Fibroblast of skin of right biceps (primary cell): ENCODE measurements at places on chromosomes 3 and 15.

DNA sequence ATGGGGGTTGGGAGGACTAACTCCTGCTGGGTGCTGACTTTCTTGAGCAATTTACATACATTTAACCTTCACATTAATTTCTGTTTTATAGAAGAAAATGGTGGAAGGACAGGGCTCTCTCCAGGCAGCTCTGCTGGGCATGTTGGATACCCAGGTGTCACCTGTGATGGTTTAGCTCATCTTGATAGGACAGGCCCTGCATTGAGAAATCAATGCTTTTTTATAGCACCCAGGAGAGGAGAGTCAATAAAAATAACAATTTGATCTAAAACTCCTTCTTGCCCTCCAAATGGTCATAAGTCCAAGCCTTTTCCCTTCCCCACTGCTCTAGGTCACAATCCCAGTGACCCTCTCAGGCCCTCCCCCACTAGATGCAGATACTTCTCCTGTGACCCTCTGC lies 48.3 kb upstream of the RBP1 start:
- DNase-seq: no peak

DNA sequence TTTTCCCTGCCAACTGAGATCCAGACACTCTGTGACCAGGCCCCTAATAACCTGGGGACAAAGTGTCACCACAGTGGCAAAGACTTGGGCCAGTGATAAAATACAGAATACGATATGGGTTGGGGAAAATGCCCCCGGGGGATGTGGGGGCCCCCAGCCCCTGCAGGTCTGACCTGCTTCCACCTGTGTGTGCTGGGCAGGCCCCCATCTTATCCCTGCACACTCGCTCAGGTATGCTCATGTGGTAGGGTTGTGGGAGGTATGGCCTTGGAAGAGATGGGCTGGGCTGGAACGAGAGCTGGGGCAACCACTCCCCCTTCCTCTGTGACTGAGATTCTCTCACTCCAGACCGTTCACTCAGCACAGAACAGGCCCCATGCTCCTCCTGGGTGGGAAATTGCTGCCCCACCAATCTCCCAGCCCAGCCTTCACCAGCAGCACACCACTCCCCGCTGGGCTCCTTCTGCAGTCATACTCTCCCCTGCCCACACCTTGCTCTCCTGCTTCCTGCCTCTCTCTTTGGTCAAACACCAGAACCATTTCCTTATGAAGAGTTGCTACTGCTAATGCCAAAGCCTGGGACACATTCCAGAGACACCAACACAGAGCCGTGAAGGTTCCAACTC lies 9.6 kb upstream of the CPEB1 start:
- DNase-seq: no peak

GRCh38 chr15:36468746-36469145 lies 110.7 kb upstream of the CDIN1 start:
- peak; percentile 94 for DNase-seq

DNA sequence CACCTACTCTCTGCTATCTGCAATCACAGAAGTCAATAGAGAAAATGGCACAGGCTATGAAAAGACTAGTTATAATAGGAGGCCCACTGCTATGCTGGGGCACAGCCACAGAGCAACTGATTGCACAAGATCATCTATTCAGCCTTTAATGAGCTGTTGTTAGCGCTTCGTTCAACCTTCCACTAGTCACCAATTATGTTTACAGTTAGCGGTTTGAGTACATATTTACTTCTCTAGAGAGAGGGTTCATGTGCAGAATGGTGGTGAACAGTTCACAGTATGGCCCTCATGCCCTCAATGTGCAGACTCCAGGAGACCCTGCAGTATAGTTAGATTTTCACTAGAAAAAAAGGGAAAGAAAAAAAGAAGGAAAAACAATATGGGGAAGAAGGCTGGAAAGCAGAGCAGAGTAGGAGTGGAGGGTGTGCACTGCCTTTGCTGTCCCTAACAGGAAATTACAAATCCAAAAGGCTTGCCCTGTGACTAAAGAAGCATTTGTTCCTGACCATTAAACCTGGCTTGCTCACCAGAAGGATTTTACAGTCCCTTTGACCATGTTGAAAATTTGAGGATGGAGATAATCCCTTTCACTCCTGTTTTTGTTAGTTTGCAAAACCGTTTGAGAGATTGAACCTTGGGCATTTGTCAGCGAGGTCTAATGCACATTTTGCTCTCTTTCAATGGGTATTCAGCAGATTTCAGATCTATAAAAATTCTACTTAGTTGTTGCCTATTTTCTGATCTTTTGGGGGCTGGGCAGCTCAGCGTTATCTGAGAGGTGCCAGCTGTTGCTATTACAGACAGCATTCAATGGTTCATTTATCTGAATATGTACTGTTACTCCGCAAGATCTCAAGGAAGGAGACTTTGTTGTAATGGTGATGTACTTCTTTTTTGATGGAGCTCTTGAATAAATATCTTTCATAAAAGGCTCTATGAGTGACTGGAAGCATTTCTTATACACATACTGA lies 296.1 kb downstream of the LSAMP start:
- DNase-seq: peak; percentile 31

DNA sequence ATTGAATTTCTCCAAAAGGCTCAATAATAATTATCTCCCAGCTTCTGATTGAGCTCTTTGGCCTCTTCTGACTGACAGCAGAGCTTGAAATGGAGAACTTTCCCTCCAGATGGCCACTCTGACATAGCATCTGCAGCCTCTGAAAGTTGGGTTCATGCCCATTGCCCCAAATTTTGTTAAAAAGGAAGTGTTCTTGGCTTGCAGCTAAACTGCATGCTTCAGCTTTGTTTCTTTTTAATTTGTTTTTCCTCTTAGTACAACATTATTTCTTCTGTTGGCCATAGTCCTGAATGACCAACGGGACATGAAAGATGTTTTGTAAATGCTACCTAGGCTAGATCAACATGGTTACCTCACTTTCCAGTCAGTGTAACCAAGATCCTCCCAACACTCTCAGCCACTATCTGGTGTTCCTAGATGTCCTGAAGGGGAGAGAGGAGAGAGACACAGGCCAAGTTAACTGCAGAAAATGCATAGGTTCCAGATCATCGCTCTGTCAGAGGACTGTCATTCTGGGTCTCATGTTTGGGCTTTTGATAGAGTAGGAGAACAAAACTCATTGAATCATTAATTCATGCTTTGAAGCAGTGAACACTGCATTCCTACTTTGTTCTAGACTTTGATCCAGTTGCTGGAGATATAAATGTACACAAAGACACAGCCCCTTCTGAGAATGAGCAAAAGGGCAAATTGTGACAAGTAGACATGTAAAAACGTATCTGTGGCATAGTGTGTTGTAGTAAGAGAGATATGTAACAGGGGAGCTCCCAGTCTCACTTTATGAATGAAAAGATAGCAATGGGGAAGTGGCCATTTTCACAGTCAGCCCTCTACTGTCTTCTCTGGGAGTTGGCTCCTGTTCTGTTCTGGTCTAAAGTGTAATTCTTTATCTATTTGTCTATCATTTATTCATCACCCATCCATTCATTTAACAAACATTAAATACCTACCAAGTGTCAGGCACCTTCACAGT lies 156.2 kb downstream of the ZNF621 start:
- no peak for DNase-seq

DNA sequence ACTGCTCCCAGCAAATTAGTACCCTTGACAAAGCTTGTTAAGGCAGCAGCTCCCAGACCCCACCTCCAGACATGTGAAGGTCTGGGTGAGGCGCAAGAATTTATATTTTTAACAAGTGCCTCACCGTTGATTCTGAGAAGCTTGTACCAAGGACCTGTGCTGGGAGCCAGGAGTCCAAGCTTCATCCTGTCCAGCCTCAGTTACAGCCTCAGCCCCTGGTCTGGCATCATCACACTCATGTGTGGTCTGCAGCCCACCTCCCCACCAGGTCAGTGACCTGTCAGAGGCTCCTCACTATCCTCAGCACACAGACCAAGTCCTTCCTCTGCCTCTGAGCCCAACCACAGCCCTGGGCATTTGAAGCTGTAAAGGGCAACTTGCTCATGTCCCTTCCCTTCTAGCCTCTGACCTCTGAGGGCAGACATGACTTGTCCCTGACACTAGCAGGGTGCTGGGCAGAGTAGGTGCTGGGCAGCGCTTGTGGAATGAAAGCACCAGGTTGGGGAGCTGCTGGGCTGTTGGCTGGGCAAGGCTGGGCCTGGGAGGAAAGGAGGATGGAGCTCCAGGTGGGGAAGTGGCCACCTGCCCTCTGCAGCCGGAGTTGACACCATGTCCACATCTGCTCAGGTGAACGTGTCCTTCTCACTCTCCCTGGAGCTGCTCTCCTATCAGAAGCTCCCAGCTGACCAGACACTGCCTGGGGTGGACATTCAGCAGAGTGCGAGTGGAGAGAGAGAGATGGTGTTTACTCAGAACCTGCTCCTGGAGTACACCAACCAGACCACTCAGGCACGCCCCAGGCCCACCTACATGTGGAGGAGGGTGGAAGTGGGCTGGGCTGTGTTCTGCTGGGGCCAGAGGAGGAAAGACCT lies 16.9 kb downstream of the ACAA1 start:
- no peak for DNase-seq

- DNase-seq: no peak
Observed at GRCh38 chr3:187957165-187957581, 196.8 kb upstream of the LPP start.

- DNase-seq: no peak
Observed at GRCh38 chr3:73101881-73102280, 40.4 kb downstream of the EBLN2 start.

DNA sequence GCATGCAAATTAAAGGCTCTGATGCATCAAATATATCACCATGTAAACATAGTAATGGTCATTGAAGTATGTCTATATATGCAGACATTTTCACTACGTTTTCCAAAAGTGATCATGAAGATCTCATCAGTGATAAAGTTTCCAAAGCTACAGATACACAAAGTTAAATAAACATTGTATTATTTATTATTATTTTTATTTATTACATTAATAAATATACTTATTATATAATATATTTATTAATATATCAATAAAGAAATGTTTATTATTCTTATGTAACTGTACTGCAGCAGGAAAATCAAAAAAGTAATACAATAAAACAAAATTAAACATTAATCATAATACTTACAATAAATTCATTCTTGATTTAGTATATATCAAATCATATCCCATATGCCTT lies 791.2 kb downstream of the GBE1 start:
- no peak for DNase-seq

- peak; percentile 33 for DNase-seq
Observed at GRCh38 chr3:155495387-155495786, 201.9 kb upstream of the STRIT1 start.

DNA sequence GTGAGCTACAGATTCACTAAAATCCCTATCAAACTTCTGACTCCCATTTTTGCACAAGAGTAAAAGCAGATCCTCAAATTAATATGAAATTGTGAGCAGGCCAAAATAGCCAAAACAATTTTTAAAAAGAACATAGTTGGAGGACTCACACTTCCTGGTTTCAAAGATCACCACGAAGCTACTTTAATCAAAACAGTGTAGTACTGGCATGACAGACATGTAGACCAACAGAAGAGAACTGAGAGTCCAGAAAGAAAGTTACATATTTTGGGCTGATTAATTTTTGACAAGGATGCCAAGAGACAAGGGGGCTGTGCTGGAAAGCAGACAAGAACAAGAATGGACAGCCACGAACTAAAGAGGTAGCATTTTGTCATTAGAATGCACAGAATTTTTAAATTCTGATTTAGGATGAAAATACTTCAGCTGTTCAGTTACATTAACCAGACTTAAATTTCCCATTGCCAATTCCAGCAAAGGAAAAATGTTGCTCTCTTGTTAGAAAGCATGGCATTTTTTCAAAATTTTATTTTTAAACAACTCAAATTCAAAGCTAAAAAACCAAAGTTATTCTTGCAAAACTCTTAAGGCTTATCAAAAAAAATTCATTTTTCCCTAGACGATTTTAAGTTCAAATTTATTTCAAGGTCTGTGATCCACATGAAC lies 14.0 kb downstream of the RYK start:
- no peak for DNase-seq

- no peak for DNase-seq
Observed at GRCh38 chr15:63911160-63911559, 77.4 kb upstream of the HERC1 start.
